ENCODE measurements at places on chromosomes 12 and 14. TPM values are rescaled to one million over a fixed set of nuclear protein-coding genes. Genes with fewer than 3 reads are reported as not detected.

DNA sequence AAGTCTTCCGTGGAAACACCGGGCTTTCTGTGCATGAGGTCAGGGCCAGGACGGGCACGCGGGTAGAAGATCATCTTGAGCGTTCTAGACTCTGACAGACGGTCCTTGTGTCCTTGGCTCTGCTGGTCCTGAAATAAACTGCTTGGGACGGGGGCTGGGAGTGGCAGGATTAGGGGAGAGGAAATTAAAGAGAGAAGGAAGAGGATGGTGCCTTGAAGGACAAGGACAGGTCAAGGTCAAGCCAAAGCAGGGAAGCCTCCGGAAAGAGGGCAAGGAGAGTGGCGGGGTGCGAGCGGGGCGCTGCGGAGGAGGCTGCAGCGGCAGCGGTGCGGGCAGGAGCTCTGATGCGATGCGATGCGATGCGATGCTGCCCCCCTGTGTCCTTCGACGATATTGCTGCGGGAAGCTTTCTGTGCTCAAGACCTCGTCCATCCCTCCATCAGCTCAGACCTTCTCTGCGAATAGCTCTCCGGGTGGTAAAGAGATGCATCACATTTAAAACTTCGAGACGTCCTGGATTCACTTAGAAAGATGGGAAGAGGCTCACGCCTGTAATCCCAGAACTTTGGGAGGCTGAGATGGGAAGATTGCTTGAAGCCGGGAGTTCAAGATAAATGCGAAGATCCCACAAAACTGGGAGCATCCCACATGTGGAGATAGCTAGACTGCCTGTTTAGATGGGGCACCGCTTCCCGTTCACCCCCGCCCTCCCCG lies 110.1 kb upstream of the TMEM132D start:
- DNase-seq: no peak

GRCh38 chr12:8860165-8860961 lies 37.9 kb downstream of the A2ML1 start:
- peak; percentile 7 for DNase-seq

DNA sequence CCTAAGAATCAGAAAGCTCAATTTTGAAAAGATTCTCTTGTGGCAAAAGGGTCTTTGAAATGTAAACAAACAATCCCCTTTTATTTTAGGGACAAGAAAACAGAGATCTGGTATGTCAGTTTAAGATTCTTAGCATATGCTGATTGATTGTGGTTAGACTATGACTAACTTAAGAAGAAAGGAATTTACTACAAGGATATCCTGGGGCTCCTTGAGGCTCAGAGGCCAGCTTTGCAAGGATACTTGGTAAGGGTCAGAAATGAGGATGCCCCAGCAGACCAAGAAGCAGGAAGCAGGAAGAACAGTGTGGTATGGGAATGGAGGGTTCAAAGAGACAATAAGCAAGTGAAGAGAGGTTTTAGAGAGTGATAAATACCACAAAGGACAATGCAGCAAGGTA lies 474.6 kb downstream of the ETNK1 start:
- no peak for DNase-seq

- no peak for DNase-seq
These were observed 191.4 kb upstream of the BCL2L14 start for GRCh38 chr12:11879306-11879705.

GRCh38 chr12:9587987-9588600 lies 19.6 kb downstream of the KLRB1 start:
- DNase-seq: no peak

DNA sequence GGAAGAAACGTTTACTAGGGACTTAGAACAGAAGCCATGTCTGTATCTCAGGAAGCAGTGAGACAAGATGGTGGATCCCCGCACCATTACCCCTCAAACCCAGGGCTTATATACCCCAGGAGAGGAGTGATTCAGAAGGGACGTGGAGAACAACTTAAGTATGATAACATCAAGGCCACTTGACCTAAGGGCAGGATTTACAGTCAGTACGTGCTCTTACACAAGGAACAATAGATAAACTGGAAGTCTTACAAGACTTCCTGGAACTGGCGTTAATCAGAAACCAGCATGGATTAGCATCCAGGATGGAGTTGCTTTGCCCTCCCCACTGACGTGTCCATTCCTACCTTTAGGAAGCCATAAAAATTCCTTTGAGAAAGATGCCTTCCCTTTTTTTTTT lies 8.6 kb upstream of the ETFBKMT start:
- no peak for DNase-seq

GRCh38 chr12:94225947-94226630 lies 77.7 kb downstream of the PLXNC1 start:
- no peak for DNase-seq

DNA sequence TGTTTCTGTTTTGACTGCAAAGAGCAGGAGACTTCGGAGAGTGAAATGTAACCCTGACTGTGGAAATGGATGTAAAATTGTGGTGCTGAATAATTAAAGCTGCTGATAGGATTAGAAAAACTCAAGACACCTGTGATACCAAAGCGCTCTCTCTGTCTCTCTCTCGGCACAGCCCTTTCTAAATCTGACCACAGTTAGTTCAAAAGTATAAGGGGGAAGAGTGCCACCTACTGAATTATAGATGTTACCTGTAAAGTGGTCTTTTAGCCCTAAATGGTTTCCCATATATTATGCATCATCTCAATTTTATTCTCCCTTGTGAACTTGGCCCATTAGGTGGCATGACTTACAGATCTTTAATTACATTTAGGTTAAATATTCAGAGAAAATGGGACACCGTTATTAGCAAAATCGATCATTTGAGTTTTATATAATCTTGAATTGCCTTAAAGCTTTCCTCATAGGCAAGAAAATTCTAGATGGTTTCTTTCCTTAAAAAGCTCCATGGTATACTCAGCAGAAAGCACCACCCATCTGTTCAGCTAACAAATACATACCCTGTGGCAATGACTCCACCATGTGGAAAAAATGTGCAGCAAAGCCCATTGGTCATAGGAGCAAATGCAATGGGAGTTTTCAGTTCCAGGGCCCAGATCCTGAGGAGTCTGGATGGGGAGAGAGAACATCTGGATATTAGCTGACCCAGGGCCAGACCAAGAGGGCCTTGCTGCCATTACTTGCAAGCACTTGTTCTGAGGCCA lies 18.1 kb downstream of the RFC5 start:
- DNase-seq: no peak

GRCh38 chr12:120416490-120417216 lies 21.3 kb upstream of the COX6A1 start:
- DNase-seq: no peak

GRCh38 chr14:98868866-98869265 lies 403.1 kb downstream of the BCL11B start:
- DNase-seq: no peak

- no peak for DNase-seq
These were observed 76.4 kb upstream of the FOXG1 start for GRCh38 chr14:28690029-28690692.

DNA sequence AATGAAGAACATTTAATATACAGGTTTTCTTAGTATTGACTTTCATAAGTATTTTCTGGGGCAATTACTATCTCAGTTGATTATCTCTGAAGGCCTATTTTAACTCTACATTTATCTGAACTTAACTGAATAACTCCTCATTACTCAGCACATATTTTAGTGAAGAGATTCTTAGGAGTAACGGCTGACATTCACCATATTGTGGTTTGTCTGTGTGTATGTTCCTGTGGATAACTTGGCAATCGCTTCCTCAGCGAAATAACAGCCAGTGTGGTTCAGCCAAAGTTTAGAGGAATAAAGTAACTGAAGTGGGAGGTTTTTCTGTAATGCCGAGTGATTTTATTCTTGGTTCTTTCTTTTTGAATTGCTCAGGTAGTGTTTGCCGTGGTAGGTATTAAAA lies 168.0 kb downstream of the RAD51B start:
- no peak for DNase-seq

- DNase-seq: no peak
These were observed 188.7 kb downstream of the BCAT1 start for GRCh38 chr12:24760162-24760561.

- DNase-seq: no peak
These were observed 26.5 kb downstream of the BMP4 start for GRCh38 chr14:53929871-53930715.

DNA sequence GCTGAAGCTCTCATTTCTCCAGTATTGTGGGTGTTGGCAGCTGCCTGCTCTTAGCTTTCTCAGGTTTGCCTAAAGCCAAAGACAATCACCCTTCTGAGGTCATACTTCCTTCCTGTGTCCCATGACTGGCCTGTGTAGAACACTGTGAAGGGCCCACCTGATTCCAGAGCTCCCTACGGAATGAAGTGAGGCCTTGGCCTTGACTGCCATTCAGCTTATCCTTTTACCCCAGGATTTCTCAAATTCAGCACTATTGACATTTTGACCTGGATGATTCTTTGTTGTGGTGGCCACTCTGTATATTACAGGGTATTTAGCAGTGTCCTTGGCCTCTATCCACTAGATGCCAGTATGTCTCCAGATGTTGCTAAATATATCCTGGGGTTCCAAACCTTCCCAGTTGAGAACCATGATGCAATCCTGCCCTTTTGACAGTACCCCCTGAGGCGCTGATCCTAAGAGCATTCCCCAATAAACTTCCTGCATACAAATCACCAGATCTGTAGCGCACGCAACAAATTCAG lies 112.3 kb upstream of the KRR1 start:
- DNase-seq: no peak

GRCh38 chr14:104316121-104316722 lies 177.8 kb downstream of the KIF26A start:
- no peak for DNase-seq

DNA sequence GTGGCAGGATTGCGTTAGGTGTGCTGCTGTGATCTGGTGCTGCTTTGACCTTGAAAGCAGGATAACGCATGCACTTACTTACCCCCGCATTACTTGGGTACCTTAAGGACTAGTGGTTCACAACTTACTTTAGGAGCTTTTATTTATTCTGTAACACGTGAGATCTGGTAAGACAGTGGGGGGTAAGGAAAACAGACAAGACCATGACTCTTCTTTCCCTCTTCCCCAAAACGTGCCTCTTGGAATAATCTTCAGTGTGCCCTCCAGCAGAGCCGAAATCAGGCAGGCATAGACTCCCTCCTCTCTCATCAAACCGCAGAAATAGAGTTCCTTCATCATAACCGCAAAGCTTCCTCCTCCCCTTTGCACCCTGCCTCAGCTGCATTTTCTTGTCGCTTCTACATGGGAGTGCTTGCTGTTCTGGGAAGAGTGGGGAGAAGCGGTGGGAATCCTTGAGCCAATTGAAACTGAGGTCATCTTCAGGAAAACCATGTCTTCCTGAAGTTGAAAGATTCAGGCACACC lies 43.4 kb downstream of the RAD52 start:
- DNase-seq: no peak

GRCh38 chr14:21038441-21039422 lies 3.4 kb upstream of the RNASE7 start:
- no peak for DNase-seq

GPR135 gene
- total RNA-seq: 1.3 TPM

CFAP251 gene
- 4.6 TPM for total RNA-seq

ACRBP gene
- total RNA-seq: not detected

KLRG1 gene
- total RNA-seq: 0.65 TPM

HOXC9 gene
- total RNA-seq: 9.9 TPM

NR1H4 gene
- total RNA-seq: not detected

ANG gene
- total RNA-seq: 1.3 TPM

KCNA1 gene
- not detected for total RNA-seq

SPIC gene
- total RNA-seq: not detected

KRT6C gene
- not detected for total RNA-seq

C1R gene
- 2.1 TPM for total RNA-seq

CDKL1 gene
- total RNA-seq: 47.4 TPM

TAS2R30 gene
- 0.07 TPM for total RNA-seq

ERH gene
- total RNA-seq: 163 TPM
